ENCODE measurements at places on chromosomes 7 and 10.

DNA sequence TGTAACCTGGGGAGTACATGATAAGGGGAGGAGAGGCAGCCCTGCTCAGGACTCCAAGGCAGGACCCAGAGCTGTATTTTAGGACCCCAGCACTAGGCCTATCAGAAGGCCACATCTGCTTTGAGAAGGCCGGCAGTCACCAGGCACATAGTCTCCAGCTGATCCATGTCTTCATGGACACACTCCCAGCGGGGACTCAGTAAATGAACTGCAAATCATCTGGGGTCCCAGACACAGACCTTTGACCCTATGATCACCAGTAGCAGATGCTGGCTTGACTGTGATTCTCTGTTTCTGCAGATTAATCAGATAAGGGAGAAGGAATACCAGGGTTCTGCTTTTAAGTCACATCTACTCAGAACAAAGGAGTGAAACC lies 341.4 kb upstream of the PODXL start:
- peaks cover 4% of the 10 kb centered on the region for H3K27me3 ChIP-seq
- peaks cover 2% of the 10 kb centered on the region for H3K4me1 ChIP-seq
- no peak overlapping the region for H3K27ac ChIP-seq
- no peak for DNase-seq

GRCh38 chr7:30436046-30436445 lies 42.5 kb downstream of the NOD1 start:
- H3K27me3 ChIP-seq, result no peaks in the 10 kb centered on the region
- H3K4me3 ChIP-seq, result no peak overlapping the region
- peaks cover 4% of the 10 kb centered on the region for H3K4me1 ChIP-seq
- no peak overlapping the region for H3K27ac ChIP-seq

- DNase-seq, result no peak
- H3K27ac ChIP-seq, result no peak overlapping the region
- H3K27me3 ChIP-seq, result peaks cover 10% of the 10 kb centered on the region
- H3K4me3 ChIP-seq, result no peak overlapping the region
- H3K36me3 ChIP-seq, result no peaks in the 10 kb centered on the region
- H3K4me1 ChIP-seq, result no peaks in the 10 kb centered on the region
Observed at GRCh38 chr10:10869592-10869991, 148.1 kb upstream of the CELF2 start.

- peak; percentile 15 for DNase-seq
- peak overlapping the region; percentile 81 for H3K27ac ChIP-seq
- peaks cover 44% of the 10 kb centered on the region for H3K4me1 ChIP-seq
- no peaks in the 10 kb centered on the region for H3K36me3 ChIP-seq
- peak overlapping the region; percentile 64 for H3K4me3 ChIP-seq
Observed at GRCh38 chr10:17669185-17669872, 25.4 kb downstream of the STAM start.

DNA sequence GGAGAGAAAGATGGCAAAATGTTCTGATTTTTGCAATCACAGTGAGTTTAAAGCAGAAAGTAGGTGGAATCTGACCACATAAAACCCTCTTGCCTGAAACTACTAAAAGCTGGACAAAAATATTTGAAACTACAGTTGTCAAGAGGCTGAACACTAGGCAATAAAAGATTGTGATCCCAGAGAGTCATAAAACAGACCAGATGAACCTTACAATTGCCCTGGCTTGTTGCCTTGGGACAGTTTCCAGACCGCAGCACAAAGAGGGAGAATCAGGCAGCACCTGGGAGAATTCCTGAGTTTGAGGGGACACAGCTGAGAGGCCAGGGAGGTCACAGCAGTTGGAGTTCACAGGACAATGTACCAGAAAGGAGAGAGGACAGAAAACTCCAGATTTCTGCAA lies 107.3 kb upstream of the NANOS1 start:
- H3K27me3 ChIP-seq, result peaks cover 13% of the 10 kb centered on the region
- no peak overlapping the region for H3K4me3 ChIP-seq
- no peaks in the 10 kb centered on the region for H3K36me3 ChIP-seq
- H3K4me1 ChIP-seq, result no peaks in the 10 kb centered on the region

- H3K36me3 ChIP-seq, result peaks cover 5% of the 10 kb centered on the region
- H3K4me3 ChIP-seq, result no peak overlapping the region
- DNase-seq, result no peak
- no peaks in the 10 kb centered on the region for H3K27me3 ChIP-seq
- no peak overlapping the region for H3K27ac ChIP-seq
Observed at GRCh38 chr10:31554556-31554955, 235.5 kb downstream of the ZEB1 start.

DNA sequence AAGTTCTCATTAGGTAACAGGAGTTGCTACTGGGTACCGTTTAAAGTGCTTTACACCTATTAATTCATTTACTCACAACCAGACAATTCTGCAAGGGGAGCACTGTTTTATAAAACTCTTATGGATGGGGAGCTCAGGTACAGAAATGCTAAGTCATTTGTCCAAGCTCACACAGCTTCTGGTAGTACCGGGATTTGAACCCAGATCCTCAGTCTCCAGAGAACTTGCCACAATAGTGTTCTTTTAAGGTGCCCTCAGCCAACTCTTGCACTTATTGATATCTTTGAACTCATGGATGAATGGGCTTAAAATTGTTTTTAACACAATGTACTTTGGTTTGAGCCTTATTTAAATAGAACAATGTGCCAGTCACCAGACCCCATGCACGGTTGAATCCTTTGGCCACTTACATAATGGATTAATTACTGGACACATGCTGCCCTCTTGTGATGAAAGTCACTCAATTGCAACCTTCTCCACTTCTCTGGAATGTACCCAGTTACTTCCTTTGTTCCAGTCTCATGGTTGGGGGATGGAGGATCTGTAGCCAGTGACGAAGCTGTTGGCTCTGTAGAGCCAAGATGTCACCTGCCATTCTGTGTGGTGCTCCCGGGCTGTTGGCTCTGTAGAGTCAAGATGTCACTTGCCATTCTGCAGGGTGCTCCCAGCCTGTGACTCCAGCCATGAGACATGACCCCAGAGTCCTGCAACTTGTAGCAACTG lies 65.6 kb downstream of the NOD1 start:
- DNase-seq, result peak; percentile 36
- no peaks in the 10 kb centered on the region for H3K4me1 ChIP-seq
- no peaks in the 10 kb centered on the region for H3K36me3 ChIP-seq
- H3K4me3 ChIP-seq, result no peak overlapping the region
- H3K27ac ChIP-seq, result no peak overlapping the region

GRCh38 chr7:5314864-5315263 lies 32.1 kb downstream of the SLC29A4 start:
- DNase-seq, result no peak
- no peaks in the 10 kb centered on the region for H3K27me3 ChIP-seq
- H3K4me1 ChIP-seq, result no peaks in the 10 kb centered on the region
- H3K27ac ChIP-seq, result no peak overlapping the region
- H3K4me3 ChIP-seq, result no peak overlapping the region
- H3K36me3 ChIP-seq, result peaks cover 42% of the 10 kb centered on the region

GRCh38 chr7:129089521-129090212 lies 34.8 kb upstream of the TNPO3 start:
- no peak for DNase-seq
- H3K4me3 ChIP-seq, result no peak overlapping the region
- H3K27ac ChIP-seq, result peak overlapping the region; percentile 22
- H3K27me3 ChIP-seq, result peaks cover 2% of the 10 kb centered on the region
- H3K4me1 ChIP-seq, result peaks cover 4% of the 10 kb centered on the region

DNA sequence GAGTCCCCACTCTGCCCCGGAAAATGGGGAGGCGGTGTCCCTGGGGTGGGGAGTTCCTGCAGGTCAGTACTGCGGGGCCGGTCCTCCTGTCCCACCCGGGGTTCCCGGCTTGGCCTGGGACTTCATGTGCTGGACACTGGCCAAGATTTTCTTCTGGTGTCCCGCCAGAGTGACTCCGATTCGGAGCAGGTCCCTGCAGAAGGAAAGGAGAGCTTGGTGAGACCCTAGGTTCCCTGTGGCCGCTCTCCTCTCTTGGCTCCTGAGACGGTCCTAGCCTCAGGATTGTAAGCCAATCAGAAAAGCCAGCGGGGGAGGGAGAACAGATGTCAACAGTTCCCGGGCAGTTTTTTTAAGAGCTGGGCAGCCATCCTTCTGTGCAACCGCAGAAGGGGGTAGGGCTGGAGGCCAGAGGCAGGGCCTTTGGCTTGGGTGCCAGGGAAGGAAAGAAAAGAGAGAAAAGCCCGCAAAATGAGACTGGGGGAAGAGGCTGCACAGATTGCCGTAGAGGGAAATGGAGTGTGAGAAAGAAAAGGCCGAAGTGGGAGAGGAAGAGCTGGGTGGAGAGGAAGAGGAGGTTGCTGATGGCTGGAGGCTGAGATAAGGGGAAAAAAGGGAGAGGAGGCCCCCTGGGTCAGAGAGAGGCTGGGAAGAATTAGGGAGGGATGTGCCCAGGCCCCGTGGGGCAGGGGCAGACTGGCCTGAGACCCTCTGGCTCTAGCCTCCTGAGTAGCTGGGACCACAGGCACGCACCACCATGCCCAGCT lies 23.7 kb downstream of the EPHB4 start:
- no peak for DNase-seq
- no peak overlapping the region for H3K27ac ChIP-seq
- no peak overlapping the region for H3K4me3 ChIP-seq
- H3K4me1 ChIP-seq, result no peaks in the 10 kb centered on the region
- H3K36me3 ChIP-seq, result no peaks in the 10 kb centered on the region
- H3K27me3 ChIP-seq, result peaks cover 3% of the 10 kb centered on the region

- H3K36me3 ChIP-seq, result no peaks in the 10 kb centered on the region
- H3K27me3 ChIP-seq, result peaks cover 4% of the 10 kb centered on the region
- no peak for DNase-seq
Observed at GRCh38 chr7:916291-916941, 38.1 kb downstream of the ADAP1 start.

DNA sequence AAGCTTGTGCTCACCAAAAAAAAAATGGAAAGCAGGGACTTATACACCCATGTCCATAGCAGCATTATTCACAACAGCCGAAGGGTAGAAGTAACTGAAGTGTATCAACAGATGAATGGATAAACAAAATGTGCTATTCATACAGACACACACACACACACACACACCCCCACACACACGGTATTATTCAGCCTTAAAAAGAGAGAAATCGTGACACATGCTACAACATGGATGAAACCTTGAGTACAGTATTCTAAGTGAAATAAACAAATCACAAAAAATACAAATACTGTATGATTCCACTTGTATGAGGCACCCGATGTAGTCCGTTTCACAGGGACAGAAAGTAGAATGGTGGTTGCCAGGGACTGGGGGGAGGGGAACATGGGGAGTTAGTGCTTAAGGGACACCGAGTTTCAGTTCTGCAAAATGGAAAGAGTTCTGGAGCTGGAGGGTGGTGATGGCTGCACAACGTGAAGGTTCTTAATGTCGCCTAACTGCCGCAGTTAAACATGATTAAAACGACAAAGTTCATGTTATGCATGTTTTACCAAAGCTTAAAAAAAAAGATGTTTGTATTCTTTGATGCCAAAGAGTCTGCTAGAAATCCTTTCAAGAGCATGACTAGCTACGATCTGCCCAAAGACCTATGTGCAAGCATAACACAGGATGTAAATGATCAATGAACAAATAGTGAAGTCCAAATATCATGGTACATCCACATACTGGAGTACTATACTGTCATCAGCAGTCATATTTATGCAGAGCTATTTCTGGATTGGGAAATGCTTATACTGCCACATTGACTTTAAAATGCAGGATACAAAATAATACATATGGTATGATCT lies 7.2 kb downstream of the TNS3 start:
- H3K27me3 ChIP-seq, result peaks cover 3% of the 10 kb centered on the region
- H3K4me1 ChIP-seq, result no peaks in the 10 kb centered on the region
- DNase-seq, result no peak
- no peaks in the 10 kb centered on the region for H3K36me3 ChIP-seq

GRCh38 chr10:116919706-116920105 lies 70.4 kb downstream of the ENO4 start:
- H3K27ac ChIP-seq, result no peak overlapping the region
- no peaks in the 10 kb centered on the region for H3K27me3 ChIP-seq
- no peak for DNase-seq

- H3K4me3 ChIP-seq, result no peak overlapping the region
- H3K4me1 ChIP-seq, result no peaks in the 10 kb centered on the region
- H3K27ac ChIP-seq, result no peak overlapping the region
- DNase-seq, result no peak
Observed at GRCh38 chr10:60350400-60350799, 39.3 kb downstream of the ANK3 start.

DNA sequence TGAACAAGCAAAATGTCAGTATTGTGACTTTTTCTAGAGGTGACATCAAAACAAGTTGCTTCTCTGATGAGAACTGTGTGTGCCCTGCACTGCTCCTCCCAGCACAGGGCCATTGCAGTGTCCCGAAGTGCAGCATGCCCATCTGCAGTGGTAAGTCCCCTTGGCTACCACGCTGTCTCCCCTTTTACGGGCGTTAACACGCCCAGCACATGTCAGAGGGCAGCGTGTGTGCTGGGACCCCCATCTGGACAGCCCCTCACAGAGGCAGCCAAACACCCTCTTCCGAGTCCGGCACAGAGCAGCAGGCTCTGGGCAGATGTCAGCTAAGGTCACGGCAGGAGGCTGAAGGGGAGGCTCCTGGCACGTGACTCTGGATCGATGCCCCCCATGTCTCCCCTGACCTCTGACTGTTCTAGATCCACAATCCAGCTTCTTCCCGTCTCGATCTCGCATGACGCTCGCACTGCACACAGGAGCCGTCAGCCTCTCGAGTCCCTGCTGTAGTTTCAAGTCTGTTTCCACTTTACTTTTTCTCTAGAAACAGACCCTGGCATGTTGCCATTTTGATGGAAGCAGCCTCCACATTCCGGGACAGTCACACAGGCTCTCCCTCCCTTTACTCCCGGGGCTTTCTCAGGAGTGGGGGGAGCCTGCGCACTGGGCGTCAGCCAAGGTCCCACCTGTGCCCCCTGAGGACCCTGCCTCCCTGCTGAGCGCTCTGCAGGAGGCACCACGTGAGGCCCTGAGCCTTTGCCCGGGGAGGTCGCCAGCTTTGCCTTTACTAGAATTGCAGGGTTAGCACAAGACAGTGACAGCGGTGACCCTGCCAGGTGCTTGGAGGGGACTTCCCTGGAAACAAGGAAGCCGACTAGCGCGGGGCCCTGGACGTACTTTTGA lies 133.8 kb downstream of the TCERG1L start:
- H3K27ac ChIP-seq, result no peak overlapping the region
- H3K36me3 ChIP-seq, result no peaks in the 10 kb centered on the region
- H3K27me3 ChIP-seq, result peaks cover 3% of the 10 kb centered on the region

GRCh38 chr7:127821146-127821545 lies 169.2 kb downstream of the SND1 start:
- DNase-seq, result no peak
- H3K27ac ChIP-seq, result no peak overlapping the region
- H3K4me3 ChIP-seq, result no peak overlapping the region
- peaks cover 21% of the 10 kb centered on the region for H3K4me1 ChIP-seq
- H3K36me3 ChIP-seq, result no peaks in the 10 kb centered on the region
- no peaks in the 10 kb centered on the region for H3K27me3 ChIP-seq

Measured in immature natural killer cell (primary cell).